ENCODE measurements at places on chromosomes 11 and 22. TPM values are rescaled to one million over a fixed set of nuclear protein-coding genes. Genes with fewer than 3 reads are reported as not detected.

DNA sequence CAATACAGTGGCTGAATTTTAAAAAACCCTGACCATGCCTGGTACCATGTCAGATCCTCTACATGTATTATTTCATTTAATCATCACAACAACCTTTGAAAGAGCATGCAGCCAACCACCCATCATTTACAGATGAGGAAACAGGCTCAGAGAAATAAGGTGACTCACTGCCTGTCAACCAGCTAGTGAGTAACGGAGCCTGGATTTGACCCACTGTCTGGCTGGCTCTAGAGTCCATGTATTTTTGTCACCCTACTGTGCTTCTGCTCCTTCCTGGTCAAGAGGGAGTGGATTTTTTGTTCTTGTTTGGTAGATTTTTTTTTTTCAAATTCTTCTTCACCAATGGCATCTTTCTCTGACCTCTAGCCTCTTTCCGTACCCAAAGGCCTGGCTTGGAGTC lies 77.4 kb downstream of the CWC15 start:
- DNase-seq = no peak

BARX2 gene
- total RNA-seq = 0.71 TPM

DNA sequence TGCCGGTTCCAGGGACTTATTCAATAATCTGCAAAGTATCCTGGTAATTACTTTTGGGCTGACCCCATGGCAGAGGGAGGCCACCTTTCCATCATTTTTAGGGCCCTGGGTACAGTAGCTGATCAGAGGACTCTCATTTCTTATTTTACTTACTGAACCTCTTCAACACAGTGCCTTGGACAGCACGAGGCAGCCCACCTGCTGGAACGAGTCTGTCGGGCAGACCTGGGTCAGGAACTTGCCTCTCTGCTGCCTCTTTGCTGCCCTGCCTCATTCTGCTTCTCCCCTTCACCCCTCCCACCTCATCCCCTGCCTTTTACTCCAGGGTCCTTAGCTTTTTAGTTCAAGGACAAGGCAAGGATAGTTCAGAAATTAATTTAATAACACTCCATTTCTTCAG lies 204.5 kb downstream of the CSNK2A3 start:
- no peak for DNase-seq

DNA sequence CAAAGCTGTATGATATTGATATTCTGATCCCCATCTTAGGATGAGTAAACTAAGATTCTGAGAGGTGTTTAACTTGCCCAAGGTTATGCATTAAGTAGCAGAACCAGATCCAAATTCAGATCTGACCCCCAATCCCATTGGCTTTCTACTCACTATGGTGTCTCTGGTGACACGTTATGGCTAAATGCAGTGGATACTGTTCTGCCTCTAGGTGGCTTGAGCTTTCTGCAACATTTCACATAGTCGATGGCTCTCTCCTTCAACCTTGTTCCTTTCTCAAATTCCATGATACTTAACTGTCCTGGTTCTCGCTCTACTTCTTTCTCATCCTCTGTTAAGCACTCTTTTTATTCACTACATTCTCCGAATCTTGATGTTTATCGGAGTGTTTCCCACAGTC lies 9.4 kb downstream of the C11orf97 start:
- no peak for DNase-seq

GRCh38 chr22:49585461-49586243 lies 242.0 kb downstream of the BRD1 start:
- no peak for DNase-seq

EIF4ENIF1 gene
- 43.2 TPM for total RNA-seq

SAA4 gene
- not detected for total RNA-seq

GRCh38 chr11:10900681-10901415 lies 43.0 kb upstream of the ZBED5 start:
- no peak for DNase-seq

CD3E gene
- total RNA-seq = 488 TPM

GRCh38 chr11:78032090-78032489 lies 9.0 kb upstream of the KCTD14 start:
- no peak for DNase-seq

GRCh38 chr11:74784726-74785125 lies 36.1 kb downstream of the RNF169 start:
- no peak for DNase-seq

DNA sequence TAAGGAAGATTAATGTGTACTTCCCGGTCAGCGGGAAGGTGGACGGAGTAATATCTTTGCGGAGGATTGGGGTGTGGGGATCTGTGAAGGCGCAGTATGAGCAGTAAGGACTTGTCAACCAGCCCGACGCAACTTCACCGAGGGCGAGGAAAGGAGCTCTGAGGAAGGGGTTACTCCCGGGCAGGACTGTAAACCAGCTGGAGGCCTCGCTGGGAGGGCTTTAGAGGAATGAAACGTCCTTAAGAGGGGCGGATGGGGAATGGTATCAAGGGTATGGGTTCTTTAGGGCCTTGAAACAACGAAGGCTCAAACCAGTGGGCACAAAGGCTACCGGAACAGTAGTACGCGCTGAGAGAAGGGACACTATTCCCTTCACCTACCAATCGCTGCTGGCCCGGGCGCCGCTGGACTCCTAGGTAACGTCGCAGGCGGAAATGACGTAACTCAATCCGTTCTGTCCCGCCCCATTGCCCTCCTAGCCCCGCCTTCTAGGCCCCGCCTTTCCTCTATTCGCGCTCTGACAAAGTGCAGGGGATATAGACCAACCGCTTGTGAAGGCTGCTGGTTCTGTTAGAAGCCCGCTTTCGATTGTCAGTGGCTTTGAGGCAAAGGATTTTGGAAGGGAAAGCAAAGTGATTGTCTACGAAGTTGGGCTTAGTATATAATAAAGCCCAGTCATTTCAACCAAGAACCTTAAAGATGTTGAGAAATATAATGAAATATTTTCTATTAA lies at the start of gene C11orf65:
Gene C11orf65 (minus strand): TSS at position 439 of the 733 bp plus-strand sequence. CDS start 5,970 bp downstream, outside the sequence.
- peak; percentile 97 for DNase-seq

DNA sequence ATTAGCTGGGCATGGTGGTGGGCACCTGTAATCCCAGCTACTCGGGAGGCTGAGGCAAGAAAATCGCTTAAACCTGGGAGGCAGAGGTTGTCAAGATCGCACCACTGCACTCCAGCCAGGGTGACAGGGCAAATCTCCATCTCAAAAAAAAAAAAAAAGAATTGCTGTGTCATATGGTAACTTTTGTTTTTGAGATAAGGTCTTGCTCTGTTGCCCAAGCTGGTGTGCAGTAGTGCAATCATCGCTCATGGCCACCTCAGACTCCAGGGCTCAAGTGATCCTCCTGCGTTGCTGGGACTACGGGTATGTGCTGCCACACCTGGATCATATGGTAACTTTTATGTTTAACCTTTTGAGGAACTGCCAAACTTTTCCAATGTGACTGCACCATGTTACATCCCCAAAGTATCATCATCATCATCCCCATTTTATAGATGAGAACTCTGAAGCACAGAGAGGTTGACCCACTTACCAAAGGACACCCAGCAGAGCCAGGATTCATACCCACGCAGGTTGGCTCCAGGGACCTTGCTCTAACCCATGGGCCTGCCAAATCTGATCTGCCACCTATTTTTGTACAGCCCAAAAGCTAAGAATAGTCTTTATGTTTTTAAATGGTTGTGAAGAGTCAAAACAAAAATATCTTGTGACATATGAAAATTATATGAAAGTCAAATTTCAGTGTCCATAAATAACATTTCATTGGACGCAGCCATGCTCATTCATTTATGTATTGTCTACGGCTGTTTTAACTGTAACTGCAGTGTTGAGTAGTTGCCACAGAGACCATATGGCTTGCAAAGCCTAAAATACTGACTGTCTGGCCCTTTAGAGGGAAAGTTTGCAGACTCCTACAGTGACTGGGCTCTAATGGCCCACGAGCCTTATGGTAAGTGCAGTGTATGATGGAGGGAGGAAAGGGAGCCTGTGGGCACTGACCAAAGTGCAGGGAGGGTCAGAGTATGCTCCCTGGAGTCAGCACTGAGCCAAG lies 45.3 kb downstream of the GDPD5 start:
- no peak for DNase-seq

SLC22A25 gene
- total RNA-seq = not detected

ZBTB44 gene
- 33.3 TPM for total RNA-seq

ZDHHC8 gene
- total RNA-seq = 46.3 TPM

DNA sequence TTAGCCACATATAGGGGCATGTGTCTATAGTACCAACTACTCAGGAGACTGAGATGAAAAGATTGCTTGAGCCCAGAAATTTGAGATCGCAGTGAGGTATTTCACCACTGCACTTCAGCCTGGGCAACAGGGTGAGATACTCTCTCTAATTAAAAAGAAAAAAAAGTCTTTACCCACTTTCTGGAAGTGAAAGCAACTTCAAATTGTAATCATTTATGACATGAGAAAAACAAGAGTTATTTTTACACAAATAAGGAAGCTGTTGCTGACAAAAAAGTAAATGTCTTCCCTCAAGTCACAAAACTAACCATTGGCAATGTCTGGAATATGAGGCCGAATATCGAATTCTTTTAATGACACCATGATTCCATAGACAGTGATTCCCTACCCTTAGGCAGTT lies 71.4 kb downstream of the GLYATL1 start:
- DNase-seq = no peak

SPON1 gene
- 0.31 TPM for total RNA-seq

DNA sequence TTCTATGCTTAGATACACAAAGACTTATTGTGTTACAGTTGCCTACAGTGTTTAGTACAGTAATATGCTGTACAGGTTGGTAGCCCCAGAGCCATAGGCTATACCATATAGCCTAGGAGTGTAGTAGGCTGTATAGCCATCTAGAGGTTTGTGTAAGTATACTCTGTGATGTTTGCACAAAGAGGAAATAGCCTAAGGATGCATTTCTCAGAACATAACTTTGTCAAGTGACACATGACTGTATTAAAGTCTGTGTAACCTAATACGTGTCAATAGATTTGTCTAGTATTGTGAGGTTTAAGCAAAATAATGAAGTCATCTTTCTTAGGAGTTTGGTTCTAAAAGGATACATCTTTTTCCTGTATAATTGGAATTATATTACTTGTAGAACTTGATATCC lies 5.5 kb downstream of the ZC3H12C start:
- no peak for DNase-seq

DNA sequence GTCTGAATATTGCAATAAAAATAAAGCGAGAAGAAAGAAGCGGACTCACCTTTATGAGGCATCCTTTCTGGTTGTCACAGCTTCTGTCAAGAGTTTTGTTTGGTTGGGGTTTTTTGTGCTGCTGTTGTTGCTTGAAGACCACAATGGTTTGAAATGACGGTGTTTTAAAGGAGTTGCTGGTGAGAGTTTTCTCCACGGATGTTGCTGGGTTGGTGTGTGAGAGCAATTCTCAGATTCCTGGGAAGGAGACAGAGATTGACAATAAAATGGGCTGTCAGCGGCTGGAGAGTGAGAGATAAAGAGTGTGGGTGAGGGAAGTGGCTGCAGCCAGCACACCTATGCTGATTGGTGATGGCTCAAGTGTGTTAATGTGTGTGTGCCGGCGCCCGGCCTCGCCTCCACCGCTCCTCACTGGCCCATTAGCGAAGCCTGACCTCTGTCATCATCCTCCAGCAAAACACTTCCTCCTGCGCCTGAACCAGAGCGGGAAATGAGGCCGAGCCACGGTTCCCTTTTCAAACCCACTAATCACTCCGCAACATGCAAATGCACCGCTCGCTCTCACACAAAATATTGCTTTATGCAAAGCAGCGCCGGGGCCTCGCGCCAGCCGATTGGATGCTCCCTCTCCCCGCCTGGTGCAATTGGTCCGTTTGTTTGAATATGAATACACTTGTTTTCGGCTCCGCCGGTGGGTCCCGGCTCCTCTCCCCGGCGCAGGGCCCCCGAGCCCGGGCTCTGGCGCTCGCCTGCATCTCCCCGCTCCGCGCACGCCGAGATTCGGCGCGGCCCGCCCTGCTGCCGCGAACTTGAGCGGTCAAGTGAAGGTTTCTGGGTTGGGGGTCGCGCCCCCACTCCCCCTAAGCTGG lies at the start of gene PAX6:
Gene PAX6 (minus strand): TSS at position 544 of the 869 bp plus-strand sequence. CDS start 4,911 bp downstream, outside the sequence.
- peak; percentile 69 for DNase-seq

- DNase-seq = no peak
Measured at GRCh38 chr22:23613193-23613972, 18.7 kb downstream of the DRICH1 start.

FADS1 gene
- total RNA-seq = 26.5 TPM

DNA sequence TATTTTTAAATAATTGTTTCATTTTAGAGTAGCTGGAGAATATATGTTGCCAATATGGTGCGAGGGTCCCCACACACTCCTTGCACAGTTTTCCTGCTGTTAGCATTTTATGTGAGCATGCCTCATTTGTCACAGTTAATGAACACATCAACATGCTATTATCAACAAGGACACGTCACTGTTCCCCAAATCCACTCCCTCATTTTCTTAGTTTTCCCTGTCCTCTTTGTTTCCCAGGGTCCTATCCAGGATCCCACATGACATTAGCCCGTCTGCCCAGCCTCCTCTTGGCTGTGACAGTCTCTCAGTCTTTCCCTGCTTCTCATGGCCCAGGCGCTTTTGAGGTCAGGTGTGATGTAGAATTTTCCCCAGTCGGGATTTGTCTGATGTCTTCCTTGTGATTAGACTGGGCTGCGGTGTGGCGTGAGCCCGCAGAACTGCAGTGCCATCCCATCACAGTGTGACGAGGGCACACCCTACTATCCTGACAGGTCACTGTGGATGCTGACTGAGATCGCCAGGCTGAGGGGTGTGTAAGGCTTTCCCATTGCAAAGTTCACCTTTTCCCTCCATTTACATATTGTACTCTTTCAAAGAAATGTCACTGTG lies 450.6 kb upstream of the B3GAT1 start:
- no peak for DNase-seq

DNA sequence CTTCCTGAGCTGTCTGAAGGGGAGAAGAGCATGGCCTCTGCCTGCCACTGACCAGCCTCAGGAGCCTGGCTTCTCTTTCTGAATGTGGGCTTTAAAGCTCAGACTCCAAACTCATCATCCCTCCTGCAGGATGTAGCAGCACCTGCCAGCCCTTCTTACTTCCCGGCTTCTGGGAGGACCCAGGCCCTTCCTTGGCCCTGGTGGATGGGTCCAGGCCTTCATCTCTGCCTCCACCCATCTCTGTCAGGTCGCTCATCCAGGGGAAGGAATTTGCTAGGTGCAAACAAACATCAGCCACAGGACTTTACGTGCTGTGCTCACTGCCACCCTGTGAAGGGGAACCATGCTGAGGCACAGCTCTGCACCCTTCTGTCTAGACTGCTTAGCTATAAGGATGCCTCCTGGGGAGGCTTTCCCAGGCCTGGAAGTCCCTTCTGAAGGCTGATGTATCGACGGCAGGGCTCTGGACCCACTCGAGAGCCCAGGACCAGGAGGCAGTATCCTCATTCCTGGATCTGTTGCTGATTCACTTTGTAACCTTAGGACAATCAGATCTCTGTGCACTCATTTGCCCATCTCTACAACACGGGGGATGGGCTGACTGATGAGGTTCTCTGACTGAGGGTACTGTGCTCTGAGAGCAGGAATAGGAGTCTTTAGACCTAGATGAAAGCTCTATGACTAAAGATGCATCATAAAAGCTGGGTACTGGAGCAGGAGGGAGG lies 30.9 kb downstream of the USP35 start:
- no peak for DNase-seq
